HuH-7.5 (cell line): ENCODE measurements at places on chromosomes 2 and 18.

DNA sequence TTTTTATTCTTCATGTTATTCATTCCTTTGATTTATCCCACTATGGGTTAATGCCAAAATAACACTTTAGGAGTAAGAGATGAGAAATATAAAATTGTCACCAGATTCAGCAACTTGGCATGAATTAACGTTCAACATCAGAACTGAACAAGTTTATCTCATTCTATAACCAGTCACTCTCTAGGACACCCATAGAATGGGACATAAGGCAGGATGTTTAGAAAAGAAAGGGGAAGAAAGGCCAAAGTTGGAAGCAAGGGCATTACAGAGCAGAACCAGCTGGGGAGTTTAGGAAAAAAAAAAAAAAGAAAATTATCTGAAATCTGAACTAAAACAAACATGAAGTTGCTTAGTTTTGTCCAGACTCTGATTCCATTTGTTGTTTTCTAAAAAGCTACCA lies 211.0 kb downstream of the PMAIP1 start:
- DNase-seq, result no peak

- DNase-seq, result no peak
Measured at GRCh38 chr2:230942920-230943896, 18.2 kb upstream of the GPR55 start.

- DNase-seq, result no peak
Measured at GRCh38 chr18:10085416-10085815, 171.6 kb downstream of the VAPA start.

- no peak for DNase-seq
Measured at GRCh38 chr2:219186754-219187456, 8.8 kb downstream of the RETREG2 start.

DNA sequence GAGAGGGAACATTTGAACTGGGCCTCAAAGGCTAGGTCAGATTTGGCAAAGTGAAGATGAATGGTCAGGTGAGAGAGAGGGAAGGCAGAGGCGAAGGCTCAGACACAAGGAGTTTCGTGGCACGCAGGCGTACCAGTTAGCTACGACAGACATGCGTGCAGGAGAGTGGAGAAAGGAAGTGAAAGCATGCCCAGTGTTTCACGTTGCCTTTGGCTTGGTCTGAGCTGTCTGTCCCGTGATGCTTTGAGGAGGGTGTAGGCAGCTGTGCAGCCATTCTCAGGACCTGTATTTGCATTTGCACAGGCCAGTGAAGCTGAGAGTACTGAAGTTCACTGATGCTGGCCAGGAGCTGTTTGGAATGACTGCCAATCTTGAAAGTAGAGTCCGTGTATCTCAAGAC lies 69.5 kb downstream of the HNRNPLL start:
- DNase-seq, result no peak

DNA sequence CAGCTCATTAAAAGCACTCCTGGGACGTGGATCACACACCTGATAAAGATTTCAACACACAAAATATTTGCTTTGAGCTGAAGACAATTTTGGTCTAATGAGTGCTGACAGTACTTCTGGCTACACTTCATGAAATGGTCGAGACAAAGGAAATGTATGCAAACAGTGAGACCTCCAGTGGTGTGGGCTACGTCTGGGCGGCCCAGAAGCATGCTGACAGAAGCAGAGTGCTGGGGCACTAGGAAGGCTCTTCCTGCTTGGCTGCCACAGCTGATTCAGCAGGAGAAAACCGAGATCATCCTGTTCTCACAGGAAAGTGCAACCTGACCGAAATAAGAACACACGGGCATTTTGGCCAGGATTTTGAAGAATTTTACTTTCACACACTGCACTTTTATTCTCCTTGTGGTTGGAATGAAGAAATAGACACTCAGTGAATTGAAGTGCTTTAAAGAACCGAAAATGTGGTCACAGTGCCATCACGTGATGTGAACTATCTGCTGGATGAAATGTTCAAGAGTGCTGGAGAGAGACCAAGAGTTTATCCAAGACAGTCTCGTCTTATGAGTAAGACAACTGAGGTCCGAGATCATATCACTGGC lies 149.5 kb downstream of the CCBE1 start:
- DNase-seq, result no peak

GRCh38 chr2:31475692-31476091 lies 61.1 kb upstream of the XDH start:
- no peak for DNase-seq

DNA sequence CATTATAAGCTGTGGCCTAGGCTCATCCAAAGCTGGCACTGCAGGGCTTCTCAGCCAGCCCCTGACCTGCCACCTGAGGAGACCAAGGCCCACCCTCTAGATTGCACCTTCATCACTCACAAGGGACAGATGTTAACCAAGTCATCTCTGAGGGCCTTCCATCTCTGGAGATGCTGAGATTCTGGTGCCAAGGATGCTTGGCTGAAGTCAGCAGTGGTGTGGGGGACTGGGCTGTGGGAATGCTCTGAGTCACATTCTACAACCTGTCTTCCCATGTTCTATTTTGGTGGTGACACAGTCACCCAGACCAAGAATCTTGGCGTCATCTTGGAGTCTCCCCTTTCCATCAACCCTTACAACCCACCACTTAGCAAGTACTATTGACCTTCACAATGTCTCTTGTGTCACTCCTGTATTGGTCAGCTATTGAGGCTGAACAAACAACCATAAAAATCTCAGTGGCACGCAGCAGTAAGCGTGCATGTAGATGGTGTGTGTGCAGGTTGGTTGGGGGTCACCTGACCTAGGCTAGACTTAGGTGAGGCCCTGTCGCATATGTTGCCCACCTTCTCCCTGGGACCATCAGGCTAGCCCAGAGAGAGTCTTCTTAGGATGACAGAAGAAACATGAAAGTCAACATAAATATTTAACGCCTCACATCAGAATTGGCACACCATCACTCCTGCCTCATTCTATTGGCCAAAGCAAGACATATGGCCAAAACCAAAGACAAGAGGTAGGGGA lies 135.0 kb downstream of the SMAD7 start:
- DNase-seq, result no peak

- no peak for DNase-seq
Measured at GRCh38 chr2:38037325-38037724, 38.6 kb downstream of the CYP1B1 start.

GRCh38 chr2:24825883-24826772 lies 32.9 kb downstream of the CENPO start:
- no peak for DNase-seq

DNA sequence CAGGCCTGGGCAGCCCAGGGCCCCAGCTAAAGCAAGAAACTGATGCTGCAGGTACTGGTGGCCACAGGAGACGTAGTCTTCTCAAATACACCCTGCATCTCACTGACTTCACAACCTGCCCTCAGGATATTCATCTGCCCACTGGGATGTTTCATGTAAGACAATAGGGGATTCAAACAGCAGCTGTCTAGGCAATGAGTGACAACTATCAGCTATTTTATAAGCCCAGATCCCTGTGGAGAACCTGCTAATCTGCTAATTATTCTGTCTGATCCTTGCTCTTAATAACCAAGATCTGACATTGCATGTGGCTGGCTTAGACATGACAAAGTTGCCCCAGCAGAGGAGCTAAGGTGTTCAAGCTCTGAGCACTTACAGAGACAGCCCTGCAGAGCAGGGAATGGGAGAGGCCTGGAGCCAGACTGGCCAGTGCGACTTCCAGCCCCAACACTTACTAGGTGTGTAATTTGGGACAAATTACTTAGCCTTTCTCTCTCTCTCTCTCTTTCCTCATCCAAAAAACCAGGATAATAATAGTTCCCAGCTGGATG lies 28.6 kb downstream of the SIGLEC15 start:
- no peak for DNase-seq

DNA sequence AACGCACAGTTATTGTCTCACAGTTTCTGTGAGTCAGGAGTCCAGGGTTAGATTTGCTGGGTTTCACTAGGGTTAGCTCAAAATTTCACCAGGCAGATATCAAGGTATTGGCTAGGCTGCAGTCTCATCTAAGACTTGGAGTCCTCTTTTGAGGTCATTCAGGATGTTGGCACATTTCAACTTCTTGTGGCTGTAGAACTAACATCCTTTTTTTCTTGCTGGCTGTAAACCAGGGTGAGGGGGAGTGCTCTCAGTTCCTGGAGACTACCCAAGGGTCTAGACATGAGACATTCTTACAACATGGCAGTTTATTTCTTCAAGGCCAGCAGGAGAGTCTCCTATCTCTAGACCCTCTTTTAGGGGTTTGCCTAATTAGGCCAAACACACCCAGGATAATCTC lies 12.8 kb upstream of the CAVIN2 start:
- DNase-seq, result no peak

DNA sequence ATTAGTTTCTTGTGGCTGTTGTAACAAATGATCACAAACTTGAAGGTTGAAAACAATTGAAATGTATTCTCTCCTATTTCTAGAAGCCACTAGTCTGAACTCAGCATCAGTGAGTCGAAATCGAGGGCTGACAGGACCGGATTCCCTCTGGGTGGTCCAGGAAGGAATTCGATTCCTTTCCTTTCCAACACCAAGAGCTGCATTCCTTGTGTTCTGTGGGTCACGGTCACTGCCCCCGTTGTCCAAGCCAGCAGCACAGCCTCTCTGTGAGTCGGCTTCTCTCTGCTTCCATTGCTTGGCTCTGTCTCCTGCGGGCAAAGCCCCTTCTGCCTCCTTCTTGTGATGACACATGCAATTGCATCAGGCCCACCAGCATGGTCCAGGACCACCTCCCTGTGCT lies 67.3 kb downstream of the SMIM21 start:
- no peak for DNase-seq

DNA sequence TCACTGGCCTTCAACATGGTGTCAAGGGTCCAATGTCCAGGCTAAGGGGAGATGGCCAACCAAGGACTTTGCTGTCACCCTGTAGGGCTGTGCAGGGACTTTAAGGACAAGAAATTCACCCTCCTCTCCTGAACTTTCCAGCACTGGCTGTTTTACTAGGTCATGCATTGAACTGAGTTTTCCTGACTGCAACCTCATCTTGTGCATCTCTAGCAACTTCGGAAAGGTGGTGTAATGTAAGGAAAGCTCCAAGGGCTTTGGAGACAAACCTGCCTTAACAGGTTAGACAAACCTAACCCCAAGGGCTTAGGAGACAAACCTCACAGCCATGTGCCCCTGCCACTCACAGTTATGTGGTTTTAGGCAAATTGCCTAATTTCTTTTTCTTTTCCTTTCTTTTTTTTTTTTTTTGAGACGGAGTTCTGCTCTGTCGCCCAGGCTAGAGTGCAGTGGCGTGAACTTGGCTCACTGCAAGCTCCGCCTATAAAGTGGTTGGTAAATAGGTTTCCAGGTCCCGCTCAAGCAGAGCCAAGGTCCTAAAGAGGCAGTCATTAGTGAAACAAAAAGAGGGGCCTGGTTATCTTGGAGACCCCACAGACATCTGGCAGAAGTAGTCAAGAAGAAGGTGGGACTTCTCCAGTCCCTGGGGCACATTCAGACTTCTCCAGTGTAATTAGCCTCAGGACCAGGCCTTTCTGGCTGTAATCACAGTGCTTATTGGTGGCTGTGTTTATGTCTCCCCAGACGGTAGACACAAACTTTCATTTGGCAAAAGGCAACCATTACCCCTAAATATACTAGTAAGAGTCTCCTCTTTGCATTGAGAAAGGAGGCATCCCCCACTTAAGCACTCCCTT lies 37.6 kb upstream of the PMAIP1 start:
- DNase-seq, result no peak

GRCh38 chr2:232927793-232928550 lies 57.9 kb downstream of the SNORC start:
- no peak for DNase-seq

DNA sequence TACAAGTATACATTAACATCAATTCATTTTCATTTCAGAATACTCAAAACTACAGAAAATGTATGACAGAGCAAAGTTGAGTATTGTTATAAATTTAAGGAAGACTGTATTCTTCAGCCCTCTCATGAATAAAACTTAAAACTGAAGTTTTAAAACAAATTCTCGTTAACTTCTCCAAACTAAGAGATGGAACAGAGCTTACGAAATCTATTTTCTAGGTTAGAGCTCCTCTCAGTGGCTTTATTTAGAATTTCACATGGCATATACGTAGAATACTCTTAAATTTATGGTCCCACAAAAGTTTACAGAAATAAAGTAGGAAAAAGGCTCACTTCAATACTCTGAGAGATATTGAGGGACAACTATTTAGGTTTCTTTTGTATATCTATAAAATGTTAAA lies 612.1 kb downstream of the KCNJ3 start:
- DNase-seq, result no peak

- DNase-seq, result no peak
Measured at GRCh38 chr2:1754046-1754445, 9.7 kb upstream of the PXDN start.

- no peak for DNase-seq
Measured at GRCh38 chr2:65431421-65432226, 775 bp downstream of the SPRED2 start.

DNA sequence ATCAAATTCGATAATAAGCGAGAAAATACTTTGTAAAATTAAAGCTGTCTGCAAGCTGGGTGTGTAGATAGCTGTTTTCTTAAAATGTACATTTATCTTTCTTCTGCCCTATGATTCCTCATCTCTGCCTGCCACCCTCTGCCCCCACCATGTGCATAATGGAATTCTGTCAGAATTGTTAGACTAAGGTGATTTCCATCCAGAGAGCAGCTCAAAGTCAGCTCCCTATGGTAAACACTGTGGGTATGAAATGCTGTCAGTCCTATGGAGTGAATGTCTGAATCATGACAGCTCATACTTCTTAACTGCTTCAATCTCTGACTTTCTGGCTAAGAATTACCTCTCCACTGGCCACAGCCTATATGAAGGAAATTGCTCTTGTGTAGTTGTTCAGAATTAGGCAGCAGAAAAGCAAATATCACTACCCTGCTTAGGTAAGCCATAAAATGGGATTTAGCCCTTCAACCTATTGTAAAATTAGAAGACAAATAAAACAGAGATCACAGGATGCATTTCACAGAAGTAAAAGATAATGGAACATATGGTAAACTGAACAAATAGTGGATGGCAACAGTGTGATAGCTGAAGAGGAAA lies 137.7 kb downstream of the CD8B2 start:
- DNase-seq, result no peak

GRCh38 chr18:55240978-55241377 lies 281.7 kb upstream of the CCDC68 start:
- no peak for DNase-seq

GRCh38 chr2:11502740-11503292 lies 31.0 kb upstream of the GREB1 start:
- DNase-seq, result no peak

GRCh38 chr2:234111523-234111922 lies 61.0 kb downstream of the SPP2 start:
- DNase-seq, result no peak

- DNase-seq, result no peak
Measured at GRCh38 chr18:44818668-44819403, 138.1 kb downstream of the SETBP1 start.

- no peak for DNase-seq
Measured at GRCh38 chr2:236342507-236342906, 78.3 kb upstream of the ASB18 start.

DNA sequence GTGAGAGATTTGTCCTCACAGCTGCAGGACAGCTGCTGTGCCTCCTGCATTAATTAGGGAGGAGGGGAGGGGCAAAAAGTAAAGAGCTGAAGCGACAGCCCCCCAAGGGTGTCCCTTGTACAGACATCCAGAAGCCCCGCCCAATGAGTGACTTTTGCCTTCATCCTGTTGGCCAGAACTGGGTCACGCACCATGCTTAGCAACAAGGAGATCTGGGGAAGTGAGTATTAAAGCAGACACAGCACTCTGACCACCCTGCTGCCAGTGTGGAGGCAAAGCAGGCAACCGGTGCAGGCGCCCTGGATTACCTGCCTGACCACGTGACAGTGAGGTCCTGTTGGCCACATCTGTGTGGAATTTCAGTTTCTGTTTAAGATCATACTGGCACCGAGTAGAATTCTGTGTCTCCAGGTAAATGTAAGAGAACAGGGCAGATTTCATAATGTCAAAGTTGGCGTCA lies 21.5 kb upstream of the BIN1 start:
- no peak for DNase-seq

- no peak for DNase-seq
Measured at GRCh38 chr2:98869272-98869641, 66.8 kb downstream of the CRACDL start.
